ENCODE measurements at places on chromosomes 2 and 18. TPM values are rescaled to one million over a fixed set of nuclear protein-coding genes. Genes with fewer than 3 reads are reported as not detected.

GRCh38 chr2:240302933-240303595, 132.4 kb upstream of the GPC1 start:
- DNase-seq: no peak

DNA sequence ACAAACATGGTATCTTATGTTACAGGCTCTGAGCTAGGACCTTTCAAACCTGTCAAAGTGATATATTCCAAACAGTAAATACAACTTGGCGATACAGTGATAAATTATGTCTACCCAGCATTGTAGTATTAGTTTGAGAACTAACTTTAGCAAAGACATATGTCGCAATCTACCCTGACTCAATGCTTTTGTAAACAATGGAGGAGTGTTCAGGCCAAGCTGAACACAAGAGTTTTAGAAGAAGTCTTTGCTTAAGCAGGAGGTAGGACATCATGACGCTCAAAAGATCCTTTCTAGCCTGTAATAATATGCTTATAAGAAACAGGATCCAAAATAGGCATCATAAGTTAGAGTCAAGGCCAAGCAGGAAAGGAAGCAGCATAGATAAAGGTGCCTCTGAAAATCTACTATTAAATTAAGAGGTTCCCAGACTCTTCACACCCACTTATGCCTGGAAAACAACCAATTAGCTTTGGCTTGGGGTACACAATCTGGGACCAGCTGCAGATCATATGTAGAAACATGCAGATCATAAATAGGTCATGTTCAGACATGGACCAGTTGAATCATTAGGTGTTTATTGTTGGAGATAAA, 132.5 kb downstream of the CSRNP3 start:
- no peak for DNase-seq

GRCh38 chr18:74281011-74281979, 10.5 kb downstream of the CYB5A start:
- peak; percentile 21 for DNase-seq

Gene MGAT4A
- 139 TPM for total RNA-seq

- no peak for DNase-seq
These were observed 288.3 kb downstream of the CYP26B1 start for GRCh38 chr2:71859211-71859847.
